Activated CD8-positive, alpha-beta memory T cell treated with anti-CD3 and anti-CD28 coated beads for 4 hours (primary cell): ENCODE measurements at places on chromosomes 7 and 10.

GRCh38 chr10:65798133-65798532 lies 1127.7 kb upstream of the LRRTM3 start:
- no peak for DNase-seq

DNA sequence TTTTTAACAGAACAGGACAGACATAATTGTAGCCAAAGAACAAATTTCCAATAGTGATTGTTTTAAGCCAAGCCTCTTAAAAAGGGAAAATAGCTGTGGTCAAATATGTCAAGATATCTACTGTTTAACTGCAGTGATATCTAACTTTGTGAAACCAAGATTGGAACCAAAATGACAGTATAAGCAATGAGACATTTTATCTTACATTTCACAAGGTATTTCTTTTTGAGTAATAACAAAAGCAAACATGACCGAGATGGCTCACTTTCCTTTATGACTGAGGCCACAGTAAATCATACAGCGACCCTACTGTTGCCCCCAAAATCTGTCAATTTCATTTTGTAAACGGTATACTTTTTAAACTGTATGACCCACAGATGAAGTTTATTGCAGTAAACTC lies 215.8 kb downstream of the MLLT10 start:
- DNase-seq: no peak

- no peak for DNase-seq
Observed at GRCh38 chr7:88208521-88208920, 11.3 kb downstream of the SRI start.

DNA sequence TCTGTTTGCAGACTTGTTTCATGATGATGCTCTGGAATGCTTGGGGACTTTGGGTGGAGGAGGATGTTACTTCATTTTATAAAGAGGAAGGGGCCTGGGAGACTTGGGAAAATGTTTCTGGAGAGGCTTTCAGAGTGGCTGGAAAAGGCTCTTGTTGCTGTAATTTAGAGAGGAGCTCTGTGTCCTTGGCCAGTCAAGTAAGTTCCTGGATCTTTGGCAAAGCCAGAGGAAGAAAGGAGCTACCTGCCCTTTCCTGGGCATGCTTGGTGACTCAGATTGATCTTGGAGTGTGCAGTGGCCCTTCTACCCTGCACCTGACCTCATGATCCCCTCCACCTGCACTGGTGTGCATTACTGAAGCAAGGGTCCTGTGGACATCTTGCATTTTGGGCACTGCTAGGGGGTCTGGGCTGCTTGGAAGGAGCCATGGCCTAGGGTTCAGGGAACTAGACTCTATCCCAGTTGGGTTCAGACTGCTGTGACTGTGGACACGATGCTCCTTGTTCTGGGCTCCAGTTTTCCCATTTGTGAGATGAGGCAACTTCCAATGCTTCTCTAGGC lies 56.1 kb downstream of the ADCYAP1R1 start:
- DNase-seq: no peak

DNA sequence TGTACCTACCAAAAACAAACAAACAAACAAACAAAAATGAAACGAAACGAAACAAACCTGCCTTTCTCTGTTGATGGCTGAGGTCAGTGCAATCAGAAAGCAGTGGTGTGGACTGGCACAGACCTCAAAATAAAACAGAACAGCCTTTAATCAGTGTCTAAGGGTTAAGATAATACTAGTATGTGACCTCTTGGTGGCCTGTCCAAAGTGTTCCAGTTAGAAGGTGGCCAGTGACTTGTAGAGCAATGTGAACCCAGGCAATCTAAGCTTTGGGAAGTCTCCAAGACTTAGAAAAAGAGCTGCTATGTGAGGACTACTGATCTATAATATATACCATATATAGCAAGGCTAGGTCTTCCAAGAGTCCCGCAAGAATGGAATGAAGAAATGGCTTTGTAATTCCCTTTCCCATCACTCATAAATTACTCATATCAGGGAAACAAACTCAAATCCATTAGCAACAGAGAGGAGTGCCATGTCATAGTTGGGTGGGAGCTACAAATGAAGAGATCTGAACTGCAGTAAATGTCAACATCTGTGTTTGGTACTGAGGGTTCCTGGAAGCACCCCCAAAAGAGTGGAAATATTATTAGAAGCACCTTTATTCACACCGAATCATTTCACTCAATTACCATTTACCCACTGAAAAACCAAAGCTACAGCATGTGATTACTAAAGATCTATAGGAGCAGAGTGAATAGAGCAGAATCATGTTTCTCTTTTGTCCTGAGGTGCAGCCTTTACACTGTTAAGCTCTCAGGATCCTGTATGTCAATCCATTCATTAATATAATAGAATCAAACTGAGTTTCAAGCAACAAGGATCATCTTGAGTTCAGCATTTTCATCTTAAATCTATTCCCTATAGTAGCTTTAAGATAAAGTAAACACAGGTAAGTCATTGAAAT lies 28.0 kb downstream of the ABLIM1 start:
- DNase-seq: no peak

- no peak for DNase-seq
Observed at GRCh38 chr10:102726274-102726673, 11.8 kb downstream of the SFXN2 start.

- no peak for DNase-seq
Observed at GRCh38 chr10:131212763-131213325, 98.7 kb downstream of the TCERG1L start.

DNA sequence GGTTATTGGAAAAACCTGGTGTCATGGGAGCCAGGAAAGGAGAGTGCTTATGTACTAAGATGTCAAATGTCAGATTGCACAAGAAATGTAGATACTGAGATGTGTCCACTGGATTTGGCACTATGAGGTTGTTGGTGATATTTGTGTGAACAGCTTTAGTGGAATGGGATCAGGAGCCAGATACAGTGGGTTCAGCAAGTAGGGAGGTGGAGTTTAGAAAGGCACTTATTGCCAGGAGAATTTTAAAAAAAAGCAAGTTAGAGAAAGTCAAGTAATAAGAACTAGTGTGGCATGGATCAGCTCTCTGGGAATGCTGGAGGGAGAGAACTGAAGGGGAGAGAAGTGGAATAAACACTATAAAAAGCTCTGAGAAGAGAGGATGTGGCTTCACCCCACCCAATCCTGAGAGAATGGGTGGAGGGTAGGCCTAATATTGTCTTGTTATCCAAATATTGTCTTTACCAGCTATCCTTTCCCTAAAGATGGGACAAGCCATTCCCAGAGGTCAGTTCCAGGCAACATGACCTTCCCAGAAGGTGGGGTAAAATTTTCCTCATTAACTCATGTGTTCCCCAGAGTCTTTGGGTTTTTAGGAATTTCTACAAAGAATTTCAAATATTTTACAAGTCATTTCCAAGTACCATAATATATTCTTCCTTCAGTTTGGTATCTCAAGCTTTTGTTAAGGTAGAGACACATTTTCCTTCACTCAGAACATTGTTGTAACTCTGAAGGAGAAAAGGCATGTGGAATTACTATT lies 42.3 kb downstream of the ENTPD1 start:
- no peak for DNase-seq

- no peak for DNase-seq
Observed at GRCh38 chr10:102616066-102616770, 28.1 kb upstream of the TRIM8 start.

- no peak for DNase-seq
Observed at GRCh38 chr10:19014034-19014433, 34.6 kb upstream of the MALRD1 start.

GRCh38 chr7:73881352-73882046 lies 20.5 kb downstream of the TMEM270 start:
- no peak for DNase-seq

- DNase-seq: no peak
Observed at GRCh38 chr7:47451851-47452205, 130.1 kb downstream of the TNS3 start.

- no peak for DNase-seq
Observed at GRCh38 chr7:140667476-140667875, 5.3 kb upstream of the ADCK2 start.

GRCh38 chr10:73247509-73248258 lies 629 bp upstream of the DNAJC9 start:
- DNase-seq: no peak

GRCh38 chr7:124914298-124914697 lies 15.3 kb downstream of the POT1 start:
- no peak for DNase-seq

- no peak for DNase-seq
Observed at GRCh38 chr10:113485736-113486135, 67.1 kb upstream of the HABP2 start.

DNA sequence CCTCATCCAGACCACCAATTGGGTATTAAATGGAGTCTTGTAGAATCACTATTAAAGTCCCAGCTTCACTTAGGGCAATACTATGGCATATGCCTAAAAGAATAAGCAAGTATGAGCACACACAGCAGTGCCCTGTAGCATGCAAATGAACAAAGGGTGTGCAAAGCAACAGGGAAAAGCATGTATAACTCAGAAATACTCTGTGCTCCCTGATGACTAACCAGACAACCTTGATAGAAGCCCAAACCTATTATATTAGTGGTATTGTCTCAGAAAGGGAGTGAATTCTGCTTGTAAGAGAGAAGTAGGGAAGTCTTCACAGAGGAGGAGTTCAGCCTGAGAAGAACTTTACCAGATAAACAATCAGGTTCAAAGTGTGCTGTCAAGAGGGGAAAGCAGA lies 131.2 kb downstream of the DGKI start:
- no peak for DNase-seq

DNA sequence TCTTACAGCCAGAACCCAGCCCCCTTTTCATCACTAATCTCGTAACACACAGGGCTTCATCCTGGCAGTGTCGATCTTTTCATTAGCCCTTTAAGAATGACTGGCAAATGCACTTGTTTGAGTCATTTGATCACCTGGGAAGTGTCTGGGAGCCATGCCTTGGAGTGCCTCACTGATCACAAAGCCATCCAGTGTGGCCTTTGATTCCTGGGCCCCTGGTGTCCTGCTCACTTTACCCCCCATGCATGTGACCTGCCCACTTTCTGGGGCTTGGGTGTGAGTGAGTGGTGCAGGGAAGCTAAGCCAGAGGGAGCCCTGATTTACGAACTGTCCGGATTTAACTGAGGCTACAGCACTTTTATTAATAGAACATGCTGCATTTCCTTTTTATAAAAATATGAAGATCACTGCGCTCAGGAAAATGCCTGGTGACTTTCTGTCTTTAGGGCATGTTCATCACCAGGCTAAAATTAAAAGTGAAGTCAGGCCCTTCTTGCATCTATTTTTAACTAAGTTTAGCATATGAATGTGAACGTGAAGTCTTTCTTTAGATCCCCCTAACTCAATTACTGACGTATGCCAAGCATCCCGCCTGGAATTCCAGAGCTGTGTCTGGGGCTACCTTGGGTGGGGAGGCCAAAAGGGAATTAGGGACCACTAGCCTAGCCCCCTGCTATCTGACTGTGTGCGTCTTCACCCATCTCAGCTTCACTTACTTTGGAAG lies 23.6 kb downstream of the RBM20 start:
- no peak for DNase-seq
